ENCODE measurements at places on chromosomes 2 and 18. TPM values are rescaled to one million over a fixed set of nuclear protein-coding genes. Genes with fewer than 3 reads are reported as not detected.

Gene COLEC12
- total RNA-seq: 22.2 TPM

Gene FSHR
- not detected for total RNA-seq

Gene TBR1
- not detected for total RNA-seq

Gene OR6B2
- total RNA-seq: 3.3 TPM

Gene CRYGD
- not detected for total RNA-seq

Gene GCG
- total RNA-seq: not detected

Gene CAPN14
- not detected for total RNA-seq

Gene VSNL1
- total RNA-seq: not detected

Gene TAF4B
- total RNA-seq: 15.0 TPM

DNA sequence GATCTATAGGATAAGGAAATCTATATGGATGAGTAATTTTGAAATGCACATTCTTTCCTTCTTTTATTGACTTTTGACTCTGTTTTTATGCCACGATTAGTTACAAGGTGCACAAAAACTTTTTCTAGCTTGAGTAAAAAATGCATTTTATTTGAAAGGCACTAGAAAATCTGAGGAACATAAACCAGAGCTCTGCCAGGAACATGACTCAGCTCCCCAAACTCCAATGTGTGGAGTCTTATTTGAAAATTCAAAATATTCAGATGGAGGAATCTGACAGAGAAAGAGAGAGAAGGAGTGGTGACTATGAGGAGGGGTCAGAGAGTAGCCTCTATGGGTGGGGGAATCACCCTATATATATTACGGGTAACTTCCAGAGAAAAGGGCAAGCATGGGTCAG is 231.0 kb downstream of the DCC start:
- no peak for DNase-seq

- no peak for DNase-seq
Measured at GRCh38 chr2:160533482-160533881, 39.9 kb upstream of the RBMS1 start.

- no peak for DNase-seq
Measured at GRCh38 chr18:76144844-76145243, 350.2 kb downstream of the ZNF516 start.

GRCh38 chr2:151862700-151863099 is 34.5 kb upstream of the ARL5A start:
- DNase-seq: no peak
